Kidney capillary endothelial cell (primary cell): ENCODE measurements at places on chromosomes 1 and 21.
A peak's percentile ranks its signal among the peaks of the same experiment; 100 is the strongest.

GRCh38 chr1:157155658-157156057 lies 17.5 kb upstream of the ETV3 start:
- no peak for DNase-seq

GRCh38 chr1:17128361-17128760 lies 9.1 kb upstream of the PADI2 start:
- DNase-seq: peak; percentile 98

GRCh38 chr1:228341814-228342626 lies 64.6 kb downstream of the TRIM11 start:
- DNase-seq: no peak

GRCh38 chr1:186440584-186440983 lies 20.3 kb downstream of the PDC start:
- no peak for DNase-seq
